ENCODE measurements at places on chromosomes 3 and 15.

DNA sequence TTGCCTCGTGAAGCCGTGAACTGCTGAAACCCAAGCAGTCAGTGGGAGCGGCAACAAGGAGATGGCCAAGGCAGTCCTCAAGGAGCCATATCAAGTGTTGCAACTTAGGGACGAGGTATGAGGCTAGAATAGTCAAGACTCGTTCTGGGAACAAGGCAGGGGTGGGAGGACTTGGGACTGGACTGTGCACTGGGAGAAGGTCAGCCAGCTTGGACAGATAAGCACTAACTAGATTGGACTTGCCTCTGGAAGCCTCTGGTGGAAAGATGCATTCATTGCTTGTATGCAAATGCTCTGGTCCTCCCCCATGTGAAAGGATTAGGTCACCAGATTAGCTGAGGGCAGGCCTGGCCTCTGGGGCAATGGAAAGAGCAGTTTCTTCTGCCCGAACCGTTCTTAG lies 123.3 kb upstream of the CTNNB1 start:
- DNase-seq, result no peak

DNA sequence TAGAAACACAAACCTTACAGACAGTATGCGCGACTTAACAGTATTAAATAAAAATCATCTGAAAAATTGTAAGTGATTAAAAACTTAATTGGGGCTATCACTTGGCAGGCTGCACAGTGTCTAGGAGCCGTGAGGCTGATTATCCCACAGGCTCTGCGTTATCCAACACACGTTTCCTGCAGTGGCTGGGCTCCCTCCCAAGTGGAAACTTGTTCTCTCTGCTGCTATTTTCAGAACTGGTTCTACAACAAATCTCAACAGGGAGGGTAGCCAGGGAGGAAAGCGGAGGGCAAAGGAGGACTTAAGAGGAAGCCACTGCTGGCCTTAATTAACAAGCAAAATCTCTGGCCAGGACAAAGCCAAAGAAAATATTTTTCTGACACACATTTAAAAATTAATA lies 555.2 kb downstream of the MAGI1 start:
- DNase-seq, result no peak

DNA sequence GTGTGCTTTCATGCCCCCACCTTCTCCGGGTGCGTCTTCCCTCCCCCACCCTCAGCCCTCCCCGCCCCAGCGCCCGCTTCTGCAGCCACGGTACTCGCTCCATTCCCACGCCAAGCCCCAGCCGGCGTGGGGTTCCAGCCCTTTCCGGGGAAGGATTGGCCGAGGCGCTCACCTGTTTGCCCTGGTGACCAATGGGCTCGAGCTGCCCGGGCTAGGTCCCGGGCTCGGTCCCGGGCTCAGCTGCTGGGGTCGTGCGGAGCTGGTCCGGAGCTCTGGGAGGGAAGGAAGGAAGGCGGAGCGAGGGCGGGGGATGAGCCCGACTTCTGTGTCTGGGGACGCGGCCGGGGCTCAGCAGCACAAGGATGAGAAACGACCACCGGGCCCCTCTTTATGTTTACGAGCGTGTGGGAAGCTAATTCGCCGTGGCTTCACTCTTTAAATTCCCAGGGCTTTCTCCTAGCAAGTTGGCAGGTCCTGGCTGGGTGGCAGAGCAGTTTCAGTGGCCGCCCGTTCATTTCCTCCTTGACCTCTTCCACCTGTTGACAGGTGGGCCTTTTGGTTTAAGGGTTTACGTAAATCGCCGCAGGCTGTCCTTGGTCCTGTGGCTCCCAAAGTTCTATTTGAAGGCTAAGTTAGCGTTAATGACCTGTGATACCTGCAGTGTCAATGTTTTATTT lies at the start of gene IGSF10:
IGSF10 (minus strand) TSS at position 288 of the 677 bp plus-strand sequence. CDS start 2,352 bp downstream, outside the sequence.
- DNase-seq, result peak; percentile 69

GRCh38 chr3:47419083-47420043 lies 38.5 kb downstream of the PTPN23 start:
- no peak for DNase-seq

- no peak for DNase-seq
These were observed 12.3 kb upstream of the ULK4 start for GRCh38 chr3:41974223-41974622.

GRCh38 chr3:66053550-66054094 lies 14.9 kb upstream of the MAGI1 start:
- DNase-seq, result no peak

Data from NCI-H774 (cell line).